Suprapubic skin (tissue), 4 donors: ENCODE measurements at places on chromosomes 4 and X.

DNA sequence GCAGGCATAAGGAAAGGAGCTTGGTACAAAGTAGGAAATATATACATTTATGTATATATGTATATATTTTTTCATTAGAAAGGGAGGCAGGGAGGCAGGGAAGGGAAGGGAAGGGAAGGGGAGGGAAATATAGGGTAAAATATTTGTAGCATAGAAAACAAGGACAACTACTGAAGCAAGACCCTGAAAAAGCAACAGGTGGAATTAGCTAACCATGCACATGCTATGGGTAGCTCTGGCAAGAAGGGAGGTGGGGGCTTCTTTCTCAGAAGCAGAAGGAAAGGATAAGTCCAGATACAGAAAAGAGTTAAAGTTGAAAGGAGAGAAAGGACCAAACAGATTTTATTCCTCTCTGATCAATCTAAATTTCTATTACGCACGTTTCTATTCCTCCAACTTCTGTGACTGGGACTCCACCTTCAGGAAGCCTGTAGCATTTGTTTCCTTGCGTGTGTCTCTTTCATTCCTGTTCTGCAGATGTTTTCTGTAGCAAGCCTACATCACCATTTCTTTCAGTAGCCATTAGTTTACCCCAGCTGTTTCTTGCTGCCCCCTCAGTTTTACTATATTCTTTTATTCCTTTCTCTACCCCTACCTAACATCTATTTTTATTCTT is 82.9 kb downstream of the OR13H1 start:
- no peak for DNase-seq

- no peak for DNase-seq
Observed at GRCh38 chr4:3639613-3640586, 107.7 kb upstream of the LRPAP1 start.

GRCh38 chrX:116872931-116873330 is 410.2 kb upstream of the CT83 start:
- DNase-seq = no peak

DNA sequence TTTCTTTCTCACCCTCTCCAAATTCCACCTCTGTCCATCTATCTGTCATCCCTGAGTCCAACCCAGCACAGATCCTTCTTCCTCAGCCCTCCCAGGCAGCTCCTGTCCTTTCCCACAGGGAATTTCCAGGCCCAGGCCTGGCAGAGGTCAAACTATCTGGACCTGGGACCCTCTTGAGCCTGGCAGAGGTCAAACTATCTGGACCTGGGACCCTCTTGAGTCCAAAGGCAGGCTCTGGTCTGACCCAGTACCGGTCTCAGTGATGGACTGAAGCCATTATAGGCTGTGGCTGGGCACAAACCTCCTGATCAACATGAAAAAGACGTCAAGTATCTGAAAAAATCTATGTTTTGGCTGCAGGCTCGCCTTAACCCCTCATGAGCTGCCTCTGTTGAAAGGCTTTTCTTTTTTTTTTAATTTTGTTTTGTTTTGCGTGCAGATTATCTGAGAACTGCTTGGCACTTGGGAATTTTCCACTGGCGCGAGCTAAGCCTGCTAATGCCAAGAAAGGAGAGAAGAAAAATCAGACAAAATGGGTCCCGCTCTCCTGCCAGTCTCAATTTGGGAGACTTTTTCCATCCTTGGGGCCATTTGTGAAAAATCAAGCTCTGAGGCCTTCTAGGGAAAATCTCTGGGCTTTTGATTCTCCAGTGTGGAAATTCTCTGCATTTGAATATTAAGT is 31.2 kb downstream of the MSX1 start:
- DNase-seq = peak; percentile 44

GRCh38 chr4:20264688-20265087 is 13.0 kb downstream of the SLIT2 start:
- DNase-seq = no peak
